Stimulated activated CD4-positive, alpha-beta T cell treated with anti-CD3 and anti-CD28 coated beads, TNF-alpha, amount 100 ng/mL, for 4 hours (primary cell): ENCODE measurements at places on chromosomes 11 and 22.

DNA sequence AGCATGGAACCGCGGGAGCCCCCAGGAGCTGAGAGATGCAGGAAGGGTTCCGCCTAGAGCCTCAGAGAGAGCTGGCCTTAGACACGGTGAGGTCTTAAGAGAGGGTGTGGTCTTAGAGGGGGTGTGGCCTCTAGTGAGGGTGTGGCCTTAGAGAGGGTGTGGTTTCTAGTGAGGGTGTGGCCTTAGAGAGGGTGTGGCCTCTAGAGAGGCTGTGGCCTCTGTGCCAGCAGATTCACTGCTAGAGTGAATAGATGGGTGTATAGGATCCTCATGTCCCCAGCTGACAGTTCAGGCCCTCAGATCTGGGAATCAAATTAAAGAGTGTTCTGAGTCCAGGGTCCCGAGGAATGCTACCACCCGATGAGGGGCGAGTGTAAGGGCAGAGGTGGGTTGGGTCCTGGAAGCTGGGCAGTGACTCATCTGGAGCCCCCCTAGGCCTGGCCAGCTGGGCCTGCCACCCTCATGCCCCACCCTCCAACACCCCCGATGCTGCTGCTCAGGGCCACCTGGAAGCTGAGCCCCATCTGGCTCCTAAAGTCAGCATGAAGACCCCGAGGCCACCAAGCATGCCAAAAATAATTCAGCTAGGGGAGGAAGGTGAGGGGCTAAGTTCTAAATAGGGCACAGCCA, 49.5 kb downstream of the IGF2 start:
- no peak for DNase-seq

- DNase-seq, result no peak
Observed at GRCh38 chr11:2534134-2534956, 89.5 kb downstream of the KCNQ1 start.

GRCh38 chr11:93476796-93477195, 66.4 kb downstream of the SMCO4 start:
- DNase-seq, result no peak

DNA sequence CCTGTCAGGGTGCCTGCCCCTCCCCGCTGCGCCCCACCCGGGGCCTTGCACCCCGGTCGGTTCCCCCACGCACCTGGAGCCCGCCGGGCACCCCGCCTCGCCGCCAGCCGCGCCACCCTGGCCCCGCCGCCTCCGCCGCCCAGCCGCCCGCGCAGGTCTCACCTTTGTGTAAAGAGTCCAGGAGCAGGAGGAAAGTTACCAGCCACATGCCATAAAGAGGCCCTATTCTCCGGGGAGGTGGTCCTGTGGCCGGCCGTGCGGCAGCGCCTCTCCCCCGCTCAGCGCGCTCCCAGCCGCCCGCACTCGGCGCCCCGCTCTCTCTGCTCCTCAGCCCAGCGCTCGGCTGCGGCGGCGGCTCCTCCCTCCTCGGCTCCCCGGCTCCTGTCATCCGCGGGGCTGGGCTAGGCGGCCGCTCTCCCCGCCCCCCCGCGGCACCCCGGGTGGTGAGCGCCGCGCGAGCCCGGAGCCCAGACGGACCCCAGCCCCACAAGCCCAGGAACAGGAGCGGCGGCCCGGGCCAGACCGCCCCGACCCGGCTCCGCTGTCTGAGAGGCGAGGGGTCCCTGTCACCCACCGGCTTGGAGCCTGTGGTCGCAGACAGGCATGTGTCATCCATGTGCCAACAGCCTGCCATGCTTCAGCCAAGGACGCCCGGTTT, at the start of gene DSCAML1:
TSS of gene DSCAML1 (minus strand) at position 345 of the 658 bp plus-strand sequence. CDS start at position 208, 137 bp downstream.
- DNase-seq, result no peak

GRCh38 chr22:39301926-39302325, 17.5 kb downstream of the RPL3 start:
- no peak for DNase-seq

- no peak for DNase-seq
Observed at GRCh38 chr11:111324277-111324720, 26.0 kb downstream of the POU2AF3 start.

DNA sequence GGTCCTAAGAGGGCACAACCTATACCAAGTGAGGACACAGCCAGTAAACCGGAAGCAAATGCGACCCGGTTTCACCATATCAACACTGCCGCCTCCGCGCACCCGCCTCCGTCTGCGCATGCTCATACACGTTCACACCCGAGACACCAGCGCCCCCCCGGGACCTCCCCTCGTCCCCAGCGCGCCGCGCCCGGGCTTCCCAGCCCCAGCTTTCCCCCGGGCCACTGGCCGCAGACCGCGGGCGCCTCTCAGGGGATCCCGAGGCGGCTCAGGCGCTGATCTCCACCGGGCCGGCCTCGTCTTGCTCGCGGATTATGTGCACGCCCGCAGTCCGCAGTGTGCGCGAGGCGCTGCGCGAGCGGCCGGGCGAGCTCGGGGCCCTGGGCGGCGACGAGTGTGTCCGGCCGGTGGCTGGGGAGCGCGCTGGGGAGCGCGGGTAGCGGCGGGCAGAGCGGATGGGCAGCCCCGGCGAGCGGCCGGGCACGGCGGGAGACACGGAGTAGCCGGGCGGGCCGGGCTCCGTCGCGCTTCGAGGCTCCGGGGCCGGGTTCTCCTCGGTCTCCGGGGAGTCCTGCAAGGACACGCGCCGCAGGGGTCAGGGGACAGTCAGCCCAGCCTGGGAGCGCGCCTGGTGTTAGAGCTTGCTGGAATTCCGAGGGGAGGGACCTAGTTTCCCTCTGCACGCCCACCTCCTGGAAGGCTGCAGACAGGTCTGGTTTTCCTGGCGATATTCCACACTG, 2.0 kb downstream of the HEPN1 start:
- DNase-seq, result peak; percentile 68

DNA sequence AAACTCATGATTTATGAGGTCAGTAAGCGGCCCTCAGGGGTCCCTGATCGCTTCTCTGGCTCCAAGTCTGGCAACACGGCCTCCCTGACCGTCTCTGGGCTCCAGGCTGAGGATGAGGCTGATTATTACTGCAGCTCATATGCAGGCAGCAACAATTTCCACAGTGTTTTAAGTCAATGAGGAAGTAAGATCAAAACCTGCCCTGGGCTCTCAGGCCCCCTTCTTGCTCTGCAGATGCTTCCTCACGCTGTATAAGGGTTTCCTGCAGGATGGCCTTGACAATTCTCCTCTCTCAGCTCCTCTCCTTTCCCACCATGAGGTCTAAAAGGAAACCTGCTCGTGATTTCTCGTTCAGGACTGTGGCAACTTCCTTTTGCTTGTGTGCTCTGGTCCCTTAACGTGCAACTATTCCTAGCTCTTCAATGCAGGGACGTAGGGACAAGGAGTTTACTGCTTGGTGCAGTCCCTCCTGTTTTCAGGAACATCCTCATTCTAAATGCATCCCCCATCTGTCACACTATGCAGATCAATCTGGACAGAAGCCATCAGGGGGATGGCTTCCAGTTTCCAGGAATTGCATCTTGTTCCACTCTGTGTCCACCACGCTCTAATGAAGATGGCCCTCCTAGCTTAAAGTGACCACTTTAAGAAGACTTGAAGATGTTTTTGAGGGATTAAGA, 64.3 kb upstream of the IGLL5 start:
- DNase-seq, result no peak

DNA sequence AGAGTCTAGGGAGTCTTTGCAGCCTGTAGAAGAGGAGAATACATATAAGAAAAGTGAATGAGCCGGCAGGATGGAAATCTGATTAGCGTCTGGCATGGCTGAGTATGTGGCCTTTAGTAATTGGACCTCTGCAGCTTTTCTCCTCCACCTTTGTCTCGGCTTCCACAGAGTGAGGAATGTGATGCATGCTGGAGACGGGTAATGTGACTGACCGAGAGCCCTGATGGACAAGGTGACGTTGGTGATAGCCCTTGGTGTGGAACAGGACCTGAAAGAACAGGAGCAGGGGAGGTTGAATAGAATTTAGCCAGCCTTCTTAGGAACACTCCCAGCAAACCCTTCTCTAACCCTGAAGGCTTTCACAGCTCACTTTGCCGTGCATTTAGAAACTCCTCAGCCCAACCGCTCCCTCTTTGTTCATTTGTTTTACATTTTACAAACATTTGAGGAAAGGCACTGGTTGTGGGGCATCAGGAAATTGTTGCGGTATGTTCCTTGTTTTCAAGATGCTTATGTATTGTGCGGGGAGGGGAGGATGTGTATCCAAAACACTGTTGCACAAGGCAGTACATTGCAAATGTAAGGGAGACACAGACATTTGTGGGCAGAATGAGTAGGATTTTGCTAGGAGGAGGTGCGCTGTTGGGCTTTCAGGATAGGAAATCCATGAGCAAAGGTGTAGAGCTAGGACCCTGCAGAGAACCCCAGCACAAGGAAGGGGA, 6.9 kb downstream of the GTPBP1 start:
- no peak for DNase-seq

GRCh38 chr11:113189909-113190667, 124.3 kb upstream of the TTC12 start:
- DNase-seq, result no peak

DNA sequence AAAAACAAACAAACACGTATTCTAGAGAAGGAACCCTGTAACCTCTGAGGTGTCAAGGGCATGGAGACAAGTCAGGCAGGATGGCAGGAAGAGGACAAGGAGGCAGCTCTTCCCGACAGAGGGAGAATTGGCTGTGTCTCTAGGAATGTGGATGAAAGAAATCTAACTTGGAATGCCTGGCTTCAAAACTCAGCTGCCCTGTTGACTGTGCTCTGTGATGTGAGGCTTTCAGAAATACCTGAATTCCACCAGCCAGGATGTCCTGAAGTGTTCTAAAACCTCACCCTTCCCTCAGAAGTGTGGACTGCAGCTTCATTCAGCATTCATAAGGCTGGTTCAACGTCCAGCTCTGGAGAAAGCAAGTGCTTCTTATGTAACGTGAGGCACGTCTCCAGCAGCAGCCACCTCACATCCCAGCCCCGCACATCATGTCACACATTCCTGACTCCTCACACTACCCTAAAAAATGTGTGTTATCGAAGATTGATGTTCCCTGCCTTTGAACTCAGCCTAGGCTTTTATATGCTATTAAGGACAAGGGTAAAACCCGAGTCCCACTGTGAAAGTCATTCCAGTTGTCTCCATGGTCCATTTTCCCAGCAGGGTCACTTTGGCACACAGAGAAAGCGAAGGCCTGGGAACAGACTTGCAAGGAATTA, 398.9 kb downstream of the ETS1 start:
- DNase-seq, result no peak

DNA sequence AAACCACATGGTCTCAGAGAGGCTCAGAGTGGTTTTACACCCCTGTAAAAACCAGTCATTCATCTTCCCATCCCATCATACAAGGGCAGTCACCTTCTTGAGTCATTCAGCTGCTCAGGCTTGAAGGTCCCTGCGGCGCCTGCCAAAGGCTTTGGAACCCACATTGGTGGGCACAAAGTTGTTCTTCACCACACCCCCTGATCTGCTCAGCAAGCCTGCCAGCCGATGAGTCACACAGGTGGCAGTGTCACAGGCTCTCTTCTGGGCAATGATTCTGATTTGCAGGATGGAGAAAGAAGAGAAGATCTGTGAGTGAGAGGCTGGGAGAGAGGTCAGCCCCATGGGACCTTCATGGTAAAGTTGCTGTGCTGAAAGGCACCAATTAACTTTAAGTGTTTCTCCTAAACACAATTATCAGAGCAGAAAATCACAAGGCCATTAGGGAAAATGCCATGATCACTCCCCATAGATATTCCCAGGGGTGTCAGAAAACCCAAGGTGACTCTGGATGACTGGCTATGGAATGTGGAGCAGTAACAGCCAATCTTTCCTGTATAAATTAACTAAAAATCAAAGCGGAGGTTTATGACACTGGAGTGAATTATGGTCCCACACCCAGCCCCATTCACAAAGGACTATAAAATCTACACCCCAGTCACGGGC, 4.4 kb downstream of the CALCA start:
- no peak for DNase-seq

DNA sequence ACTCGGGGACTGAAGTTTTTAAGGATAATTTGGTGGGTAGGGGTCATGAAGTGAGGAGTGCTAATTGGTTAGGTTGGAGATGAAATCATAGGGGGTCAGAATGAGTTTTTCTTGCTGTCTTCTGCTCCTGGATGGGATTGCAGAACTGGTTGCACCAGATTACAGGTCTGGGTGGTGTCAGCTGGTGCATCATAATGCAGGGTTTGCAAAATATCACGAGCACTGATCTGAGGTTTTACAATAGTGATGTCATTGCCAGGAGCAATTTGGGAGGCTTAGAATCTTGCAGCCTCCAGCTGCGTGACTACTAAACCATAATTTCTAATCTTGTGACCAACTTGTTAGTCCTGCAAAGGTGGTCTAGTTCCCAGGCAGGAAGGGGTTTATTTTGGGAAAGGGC, 46.4 kb upstream of the CALCB start:
- no peak for DNase-seq

- DNase-seq, result no peak
Observed at GRCh38 chr22:29328566-29329500, 13.3 kb upstream of the RASL10A start.

- DNase-seq, result no peak
Observed at GRCh38 chr22:45552580-45553350, 50.1 kb downstream of the FBLN1 start.

- DNase-seq, result no peak
Observed at GRCh38 chr11:130070846-130071200, 1.1 kb downstream of the APLP2 start.

GRCh38 chr11:75597636-75598035, 35.6 kb downstream of the SERPINH1 start:
- no peak for DNase-seq
